ENCODE measurements at places on chromosomes 5 and 9.

- DNase-seq, result no peak
These were observed 7.3 kb upstream of the MTMR12 start for GRCh38 chr5:32319926-32320543.

GRCh38 chr5:36945687-36946086 lies 69.1 kb downstream of the NIPBL start:
- no peak for DNase-seq

DNA sequence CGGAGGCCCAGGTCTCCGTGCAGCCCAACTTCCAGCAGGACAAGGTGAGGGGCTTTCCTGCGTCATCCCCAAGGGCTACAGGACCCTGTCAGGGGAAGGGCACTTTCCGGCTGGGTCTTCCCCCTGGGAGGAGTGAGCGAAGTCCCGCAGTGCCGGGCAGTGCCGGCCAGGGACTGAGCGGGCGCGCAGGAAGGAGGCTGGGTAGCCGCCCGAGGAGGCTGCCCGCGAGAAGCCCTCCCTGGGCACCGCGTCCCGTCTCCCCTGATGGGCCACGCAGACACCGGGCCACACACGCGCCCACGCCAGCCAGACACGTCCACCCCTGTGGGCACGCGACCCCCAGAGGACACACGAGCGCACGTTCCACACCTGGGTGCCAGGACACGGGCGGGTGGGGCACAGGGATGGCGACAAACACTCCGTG lies 357 bp downstream of the PTGDS start:
- no peak for DNase-seq

GRCh38 chr5:168300326-168301182 lies 9.1 kb downstream of the WWC1 start:
- DNase-seq, result no peak

- no peak for DNase-seq
These were observed 70.4 kb upstream of the CTSV start for GRCh38 chr9:97109194-97109811.

DNA sequence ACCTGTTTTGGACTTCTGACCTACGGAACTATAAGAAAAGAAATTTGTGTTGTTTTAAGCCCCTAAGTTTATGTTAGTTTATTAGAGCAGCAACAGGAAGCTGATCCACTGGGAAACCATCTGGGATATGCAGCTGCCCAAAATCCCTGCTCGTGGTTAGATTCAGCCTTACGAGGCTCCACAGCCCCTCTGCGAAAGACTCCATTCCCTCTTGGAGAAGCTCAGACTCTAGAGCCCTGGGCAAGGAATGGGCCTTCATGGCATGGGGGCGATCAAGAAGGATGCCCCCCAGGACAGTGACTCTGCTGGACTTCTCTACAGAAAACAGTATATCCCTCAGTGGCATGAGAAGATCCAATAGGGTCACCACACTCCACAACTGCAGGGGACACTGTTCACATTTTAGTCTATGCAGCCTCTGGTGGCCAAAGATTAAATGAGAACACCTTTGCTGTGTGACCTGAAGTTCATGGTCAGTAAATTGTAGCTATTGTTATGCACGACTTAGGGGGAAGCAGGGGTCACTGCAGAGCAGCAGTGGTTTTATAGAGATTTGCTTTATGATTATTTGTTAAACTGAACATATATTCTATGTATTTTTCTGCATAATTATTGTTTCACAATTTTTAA lies 21.1 kb downstream of the IRF1 start:
- DNase-seq, result no peak

DNA sequence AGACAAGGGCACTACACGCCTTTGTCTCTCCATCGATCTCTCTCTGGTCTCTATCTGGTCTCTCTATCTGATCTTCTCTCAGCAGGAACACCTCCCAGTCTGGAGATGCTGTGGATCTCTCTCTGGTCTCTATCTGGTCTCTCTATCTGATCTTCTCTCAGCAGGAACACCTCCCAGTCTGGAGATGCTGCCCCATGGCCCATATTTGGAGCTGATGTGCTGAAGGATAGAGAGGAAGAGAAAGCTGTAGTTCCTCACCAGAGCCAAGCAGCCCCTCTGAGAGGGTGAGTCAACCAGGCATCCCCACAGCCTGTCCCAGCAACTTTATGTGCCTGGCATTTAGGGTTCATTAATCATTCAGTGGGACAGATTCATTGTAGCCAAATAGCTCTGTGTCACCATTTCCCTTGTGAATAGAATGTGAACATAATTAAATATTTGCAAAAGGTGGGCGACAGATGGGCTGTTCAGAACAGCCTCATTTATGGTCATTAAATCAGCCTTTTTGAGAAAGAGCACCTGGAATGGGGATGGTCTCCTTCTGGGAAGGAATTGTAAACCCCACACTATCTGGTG lies 189.3 kb upstream of the MAST4 start:
- no peak for DNase-seq

- DNase-seq, result no peak
These were observed 52.2 kb upstream of the ABCA1 start for GRCh38 chr9:104980039-104980654.

GRCh38 chr9:120402741-120403542 lies 177.0 kb downstream of the CDK5RAP2 start:
- DNase-seq, result no peak

- no peak for DNase-seq
These were observed 201.0 kb downstream of the WDR70 start for GRCh38 chr5:37580106-37580505.

DNA sequence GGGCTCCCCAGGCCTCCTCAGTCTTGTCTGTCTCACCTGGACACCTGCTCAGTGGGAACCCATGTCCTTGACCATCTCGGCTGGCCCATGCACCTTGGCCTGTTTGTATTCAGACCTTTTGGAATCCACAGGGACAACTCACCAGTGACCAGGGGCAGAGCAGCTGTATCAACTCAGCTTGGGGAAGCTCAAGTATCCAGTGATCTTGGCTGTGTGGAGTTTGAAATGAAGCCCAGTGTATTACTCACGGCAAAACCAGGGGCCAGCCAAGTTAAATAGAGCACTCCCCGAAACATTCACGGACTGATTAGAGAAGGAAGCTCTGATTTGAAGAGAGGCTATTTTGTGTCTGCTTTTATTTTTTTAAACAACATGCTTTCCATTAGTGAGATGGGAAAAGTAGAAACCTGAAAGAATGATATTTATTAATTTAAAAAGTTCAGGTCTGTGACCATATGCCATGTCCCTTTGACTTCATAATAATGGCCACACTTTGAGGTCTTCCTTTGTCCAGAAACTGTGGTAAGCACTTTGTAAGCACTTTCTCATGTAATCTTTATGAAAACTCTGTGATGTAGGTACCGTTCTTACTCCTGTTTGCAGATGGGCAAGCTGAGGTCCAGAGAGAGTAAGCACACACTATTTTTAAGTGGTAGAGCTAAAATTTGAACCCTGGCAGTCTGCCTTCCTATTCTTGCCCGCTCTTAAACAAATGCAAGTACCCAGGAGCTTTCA lies 656.5 kb downstream of the BNC2 start:
- DNase-seq, result no peak

DNA sequence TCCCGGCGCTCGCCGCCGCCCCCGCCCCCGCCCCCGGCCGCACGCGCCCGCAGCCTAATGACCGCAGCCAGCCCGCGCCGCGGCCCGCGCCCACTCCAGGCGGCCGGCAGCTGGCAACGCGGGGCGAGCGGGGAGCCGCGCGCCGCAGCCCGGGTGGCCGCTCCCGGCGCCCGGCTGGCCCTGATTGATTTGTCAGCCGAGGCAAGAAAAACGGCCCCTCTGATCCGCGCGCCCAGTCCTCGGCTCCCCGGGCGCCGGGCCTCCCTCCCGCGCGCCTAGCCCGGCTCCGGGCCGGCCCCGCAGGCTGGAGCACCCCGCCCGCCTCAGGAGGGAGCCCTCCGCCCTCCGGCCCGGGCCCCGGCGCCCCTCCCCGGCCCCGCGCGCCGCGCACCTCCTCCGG lies 11.9 kb upstream of the LHX2 start:
- DNase-seq, result no peak

- no peak for DNase-seq
These were observed 1.3 kb downstream of the PSAT1 start for GRCh38 chr9:78298046-78298765.

DNA sequence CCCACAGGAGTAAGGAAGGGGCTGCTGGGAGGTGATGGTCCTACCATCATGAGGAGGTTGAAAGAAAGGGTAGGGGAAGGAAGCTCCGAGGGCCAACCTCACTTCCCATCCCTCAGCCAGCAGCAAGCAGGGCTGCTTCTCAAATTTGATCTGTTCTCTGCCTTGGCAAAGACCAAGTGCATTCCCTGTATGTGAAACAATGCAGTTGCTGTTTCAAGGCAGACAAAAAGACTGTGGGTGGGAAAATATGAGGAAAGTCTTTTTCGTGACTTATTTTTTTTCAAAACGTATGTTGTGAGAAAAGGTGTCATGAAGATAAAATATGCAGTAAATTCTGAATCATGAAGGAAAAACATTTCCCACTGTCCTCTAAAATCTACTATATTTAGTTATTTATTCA lies 165.9 kb downstream of the ARSB start:
- DNase-seq, result no peak

GRCh38 chr5:160092960-160093707 lies 26.1 kb downstream of the PWWP2A start:
- DNase-seq, result no peak

- DNase-seq, result no peak
These were observed 43.9 kb upstream of the ARAP3 start for GRCh38 chr5:141725891-141726290.

DNA sequence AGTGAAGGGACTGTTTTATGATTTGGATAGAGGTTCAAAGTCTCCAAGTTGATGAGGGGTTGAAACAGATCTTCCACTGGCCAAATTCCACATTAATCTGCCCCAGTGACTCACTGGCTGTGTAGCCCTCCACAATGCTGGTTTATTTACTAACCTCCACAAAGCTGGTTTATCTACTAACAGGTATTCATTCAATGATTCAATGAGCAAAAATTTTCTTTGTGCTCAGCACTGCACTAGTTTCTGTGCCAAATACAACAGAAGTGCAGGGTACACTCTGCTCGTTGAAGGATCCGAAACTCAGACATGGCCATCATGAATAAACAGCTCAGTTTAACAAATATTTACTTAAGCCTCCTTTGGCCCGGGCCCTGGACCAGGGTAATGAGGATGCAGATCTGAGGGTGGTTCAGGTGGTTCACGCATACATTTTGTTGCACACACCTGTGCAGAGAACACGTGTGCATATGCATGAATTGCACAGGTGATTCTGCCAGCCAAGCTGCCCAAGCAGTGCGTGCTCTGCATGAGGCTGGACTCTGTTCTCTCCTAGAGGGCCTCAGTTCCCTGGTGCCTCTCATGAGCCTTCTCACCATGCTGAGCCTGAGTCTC lies 71.0 kb downstream of the SH3PXD2B start:
- no peak for DNase-seq

DNA sequence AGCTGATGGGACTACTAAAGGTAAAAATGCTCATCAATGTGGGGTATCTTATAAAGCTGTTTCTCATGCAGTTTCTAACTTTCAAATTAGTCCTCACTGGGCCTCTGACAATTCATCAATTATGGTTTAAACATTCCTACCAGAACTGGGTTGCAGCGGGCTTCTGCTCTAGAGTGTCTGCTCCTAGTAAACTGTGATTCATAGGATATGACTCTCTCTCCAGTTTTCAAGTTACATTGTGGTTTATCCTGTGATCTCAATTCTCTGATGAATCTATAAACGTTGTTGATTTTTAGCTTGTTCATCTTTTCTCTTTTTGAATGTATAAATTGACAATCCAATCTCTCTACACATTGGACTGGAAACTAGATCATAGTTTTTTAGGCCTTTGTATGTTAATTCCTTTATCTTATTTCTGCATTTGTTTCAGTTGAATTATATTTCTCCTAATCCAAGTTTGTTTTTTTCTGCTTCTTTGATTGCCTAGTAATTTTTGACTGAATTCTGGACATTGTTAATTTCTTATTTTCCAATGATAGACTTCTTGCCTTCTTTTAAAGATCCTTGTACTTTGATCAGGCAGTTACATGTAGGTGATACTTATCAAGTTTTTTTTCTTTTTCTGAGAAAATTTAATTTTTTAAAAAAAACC lies 822.6 kb downstream of the TLE1 start:
- no peak for DNase-seq

DNA sequence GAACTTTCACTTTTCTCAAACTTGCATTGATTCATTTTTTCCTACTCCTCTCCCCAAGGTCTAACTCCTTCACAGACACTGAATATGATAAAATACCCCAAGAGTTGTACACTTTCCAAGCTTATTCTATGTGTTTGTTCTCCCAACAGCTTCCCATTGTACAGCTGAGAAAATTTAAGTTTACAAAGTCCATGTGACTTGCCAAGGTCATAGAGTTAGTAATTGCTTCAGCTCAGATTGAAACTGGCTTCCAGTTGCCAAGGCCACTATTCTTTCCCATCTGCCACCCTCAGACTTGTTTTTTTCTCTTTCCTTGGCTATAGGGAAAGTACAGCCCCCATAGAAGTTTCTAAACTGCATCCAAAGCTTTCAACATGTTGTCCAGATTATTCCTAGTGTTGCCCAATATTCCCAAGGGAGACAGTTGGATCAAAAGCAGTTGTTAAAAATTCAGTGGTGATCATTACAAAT lies 34.8 kb downstream of the TNFSF8 start:
- no peak for DNase-seq

GRCh38 chr9:18056993-18057369 lies 417.0 kb upstream of the ADAMTSL1 start:
- DNase-seq, result no peak

GRCh38 chr5:94623011-94623410 lies 4.5 kb downstream of the SLF1 start:
- DNase-seq, result no peak

Measured in T-helper 9 cell (primary cell).